ENCODE measurements at places on chromosomes 5 and 9.
A peak's percentile ranks its signal among the peaks of the same experiment; 100 is the strongest.

- no peak for DNase-seq
Observed at GRCh38 chr5:124720593-124720992, 25.8 kb downstream of the ZNF608 start.

GRCh38 chr5:40046792-40047191, 622.0 kb upstream of the DAB2 start:
- DNase-seq, result no peak

DNA sequence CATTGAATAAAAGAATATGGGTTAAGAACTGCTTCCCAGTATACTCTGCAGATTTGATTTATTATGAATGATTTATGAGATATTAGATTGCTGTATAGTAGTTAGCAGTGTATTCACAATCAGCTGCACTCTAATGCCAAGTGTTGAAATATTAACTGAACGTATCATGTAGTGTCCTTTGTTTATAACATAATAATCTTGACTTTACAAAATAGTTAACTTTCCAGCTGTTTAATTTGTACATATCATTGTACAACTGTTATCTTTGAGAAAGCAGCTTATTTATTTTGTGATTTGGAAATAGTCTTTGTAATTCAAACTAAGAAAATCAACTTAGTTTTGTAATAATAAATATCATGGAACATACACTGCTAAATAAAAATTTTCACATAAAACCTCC, 219.5 kb downstream of the RANBP17 start:
- DNase-seq, result no peak

GRCh38 chr5:100615362-100615761, 80.2 kb downstream of the FAM174A start:
- DNase-seq, result no peak

DNA sequence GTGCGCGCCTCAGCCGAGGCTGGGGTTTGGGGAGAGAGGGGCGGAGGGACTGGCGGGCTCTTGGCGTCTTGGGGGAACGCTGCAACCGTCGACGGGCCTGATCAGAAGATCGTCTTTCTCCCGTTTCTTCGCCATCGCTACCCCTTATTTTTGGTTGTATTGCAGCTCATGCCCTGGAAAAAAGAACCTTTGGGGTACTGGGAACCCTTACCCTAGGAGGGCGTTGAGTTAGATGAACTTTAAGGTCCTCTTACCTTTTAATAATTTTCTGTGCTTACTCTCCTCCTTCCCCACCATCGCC, 719 bp downstream of the PAIP2 start:
- DNase-seq, result peak; percentile 85

DNA sequence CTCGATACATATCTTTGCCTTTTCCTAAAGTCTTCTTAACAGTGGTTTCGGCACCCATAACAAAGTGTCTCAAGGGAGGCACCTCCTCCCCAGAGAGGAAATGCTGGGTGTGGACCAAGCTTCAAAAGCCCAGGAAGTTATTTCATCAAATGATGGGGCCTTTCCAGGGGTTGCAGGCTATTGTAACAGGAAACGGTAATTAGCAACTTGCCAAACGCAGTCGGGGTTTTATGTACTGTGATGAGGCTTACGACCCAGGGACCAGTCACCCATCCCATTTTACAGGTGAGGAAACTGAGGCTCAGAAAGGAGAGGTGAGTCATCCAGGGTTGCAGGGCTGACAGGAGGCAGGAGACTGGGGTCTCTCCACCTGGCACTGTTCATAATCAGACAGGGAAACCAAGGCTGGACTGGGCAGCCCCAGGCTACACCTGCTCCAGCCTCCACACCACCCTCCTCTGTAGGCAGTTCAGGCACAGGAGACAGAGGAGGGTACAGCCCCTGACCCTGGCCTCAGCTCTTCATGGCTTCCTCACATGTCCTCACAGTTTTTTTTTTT, 30.0 kb upstream of the SUSD3 start:
- peak; percentile 74 for DNase-seq

- DNase-seq, result no peak
Observed at GRCh38 chr9:128909859-128910258, 10.9 kb upstream of the PHYHD1 start.

- DNase-seq, result no peak
Observed at GRCh38 chr5:167814828-167815227, 476.6 kb upstream of the WWC1 start.

- no peak for DNase-seq
Observed at GRCh38 chr9:68480807-68481206, 59.9 kb downstream of the TMEM252 start.

GRCh38 chr5:66410122-66410521, 186.1 kb upstream of the MAST4 start:
- no peak for DNase-seq

DNA sequence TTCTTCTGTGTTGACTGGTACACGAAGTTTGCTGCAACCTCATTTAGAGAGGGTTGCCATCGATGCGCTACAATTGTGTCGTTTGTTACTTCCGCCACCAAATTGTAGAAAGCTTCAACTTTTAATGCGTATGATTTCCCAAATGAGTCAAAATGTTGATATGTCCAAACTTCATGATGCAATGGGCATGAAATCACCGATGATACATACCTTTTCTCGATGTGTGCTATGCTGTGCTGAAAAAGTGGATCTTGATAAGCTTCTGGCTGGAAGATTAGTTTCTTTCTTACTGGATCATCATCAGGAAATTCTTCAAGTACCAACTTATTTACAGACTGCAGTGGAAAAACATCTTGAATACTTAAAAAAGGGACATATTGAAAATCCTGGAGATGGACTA, 65.7 kb downstream of the TMEM38B start:
- DNase-seq, result no peak

- DNase-seq, result peak; percentile 65
Observed at GRCh38 chr9:34628656-34629490, at the start of gene ARID3C. TSS of gene ARID3C (minus strand) at chr9:34629066. CDS start at chr9:34628014, 1,052 bp downstream.

DNA sequence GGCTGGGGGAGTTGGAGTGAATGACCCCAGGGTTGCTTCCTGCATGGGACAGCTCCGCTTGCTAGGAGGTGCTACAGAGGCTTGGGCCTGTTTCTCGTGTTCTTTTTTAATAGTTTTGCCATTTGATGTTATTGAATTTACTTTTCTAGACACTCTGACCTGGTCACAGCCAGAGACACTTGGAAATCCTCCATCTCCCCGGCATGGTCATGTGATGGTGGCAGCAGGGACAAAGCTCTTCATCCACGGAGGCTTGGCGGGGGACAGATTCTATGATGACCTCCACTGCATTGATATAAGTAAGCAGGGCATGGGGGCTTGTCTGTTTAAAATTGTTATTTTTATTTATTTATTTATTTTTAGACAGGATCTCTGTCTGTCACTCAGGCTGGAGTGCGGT, 13.4 kb downstream of the HSPA5 start:
- DNase-seq, result no peak

DNA sequence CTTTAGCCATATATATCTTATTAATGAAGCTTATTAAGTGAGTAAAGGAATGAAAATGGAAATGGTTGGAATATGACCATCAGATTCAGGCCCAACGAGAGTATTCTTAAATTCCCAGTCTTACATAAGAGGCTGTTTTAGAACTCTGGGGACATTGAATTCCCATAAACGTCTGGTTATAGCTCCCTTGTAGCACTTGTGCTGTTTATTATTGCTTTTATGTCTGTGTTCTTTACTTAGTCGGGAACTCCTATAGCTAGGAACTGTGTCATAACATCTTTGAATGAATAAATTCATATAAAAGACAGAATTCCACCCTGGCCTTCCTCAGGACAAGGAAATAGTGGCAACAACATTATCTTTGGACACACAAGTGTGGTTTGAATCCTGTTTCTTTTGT, 58.4 kb downstream of the SH3GL2 start:
- no peak for DNase-seq

- no peak for DNase-seq
Observed at GRCh38 chr5:116442095-116442534, 132.5 kb downstream of the SEMA6A start.

DNA sequence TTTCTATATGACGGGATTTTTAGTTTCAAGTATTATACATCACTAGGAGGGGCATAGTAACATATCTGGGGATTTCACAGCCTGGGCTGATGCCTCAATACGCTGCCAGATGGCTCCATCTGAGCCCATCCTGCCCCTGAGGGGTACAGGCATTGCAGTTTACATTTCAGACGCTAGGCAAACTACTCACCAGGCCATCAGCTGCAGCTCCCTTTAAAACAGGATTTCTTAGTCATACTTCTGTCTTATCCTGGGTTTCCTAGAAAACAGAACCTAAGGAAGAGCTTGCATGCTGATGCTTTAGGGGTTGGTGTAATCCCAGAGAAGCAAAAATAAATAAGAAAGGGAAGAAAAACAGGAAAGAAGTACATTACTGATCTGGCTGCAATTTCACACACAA, 372.8 kb upstream of the PIK3R1 start:
- no peak for DNase-seq

- no peak for DNase-seq
Observed at GRCh38 chr5:168608386-168608785, 29.2 kb upstream of the PANK3 start.

DNA sequence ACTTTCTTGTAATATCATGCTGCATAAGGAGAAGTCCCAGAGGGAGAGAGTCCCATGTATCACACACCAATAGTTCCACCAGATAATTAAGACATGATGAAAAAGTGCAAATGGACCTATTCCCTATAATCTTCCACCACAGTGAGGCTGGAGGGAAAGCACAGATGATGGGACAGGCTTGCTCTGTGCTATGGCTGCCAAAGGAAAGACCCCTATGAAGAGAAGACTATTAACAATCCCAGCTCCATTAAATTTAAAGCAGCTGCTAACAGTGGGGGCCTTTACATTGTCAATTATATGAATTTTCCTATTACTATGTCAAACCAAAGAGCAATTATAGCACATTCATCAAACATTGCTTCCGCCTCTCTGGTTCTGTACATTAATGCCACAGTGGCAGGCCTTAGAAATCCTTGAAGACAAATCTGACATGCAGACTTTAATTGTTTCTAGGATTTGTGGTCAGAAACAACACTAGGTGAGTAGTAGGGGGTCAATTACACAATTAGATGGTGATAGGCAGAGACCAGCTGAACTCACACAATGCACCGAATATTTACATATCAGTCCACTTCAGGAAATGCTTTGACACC, 551.3 kb downstream of the TLE1 start:
- no peak for DNase-seq

GRCh38 chr5:77133061-77133758, 46.1 kb upstream of the ZBED3 start:
- no peak for DNase-seq

DNA sequence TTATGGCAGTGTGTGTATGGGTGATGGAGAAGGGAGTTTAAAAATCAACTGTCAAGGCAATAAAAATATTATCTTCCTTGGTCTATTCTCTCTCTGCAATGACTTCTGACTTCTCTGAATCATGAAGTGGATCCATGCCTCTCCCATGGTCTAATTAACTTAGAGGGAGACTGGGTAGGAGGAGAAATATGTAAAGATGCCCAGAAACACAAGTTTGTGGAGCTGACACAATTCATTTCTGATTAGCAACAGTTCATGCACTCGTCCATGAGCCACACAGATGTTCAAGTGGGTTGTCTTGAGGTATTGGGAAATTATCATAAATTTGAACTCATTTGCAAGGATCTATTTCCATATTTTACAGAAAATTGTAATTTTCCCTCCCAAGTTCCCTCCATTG, 38.1 kb downstream of the INSYN2B start:
- DNase-seq, result no peak

- DNase-seq, result no peak
Observed at GRCh38 chr9:101512116-101512515, 21.5 kb upstream of the RNF20 start.
